T-helper 2 cell treated with Interferon-gamma antibody and Interleukin-4, amounts not matched to agents 100 ng/mL and 5 ng/mL, for 36 hours (primary cell): ENCODE measurements at places on chromosomes 4 and X. TPM values are rescaled to one million over a fixed set of nuclear protein-coding genes. Genes with fewer than 3 reads are reported as not detected.

ERAS gene
- not detected in 2 replicates for total RNA-seq

MFAP3L gene
- total RNA-seq: 0.18 and 0.48 TPM in 2 replicates

TRMT44 gene
- 22.7 and 22.8 TPM in 2 replicates for total RNA-seq

PDGFC gene
- not detected in 2 replicates for total RNA-seq

C4orf51 gene
- total RNA-seq: not detected in 2 replicates

MGARP gene
- 0.16 TPM in 1 of 2 replicates, not detected in the other for total RNA-seq

CORIN gene
- total RNA-seq: not detected in 2 replicates

APEX2 gene
- 28.2 and 34.9 TPM in 2 replicates for total RNA-seq

ZFP92 gene
- total RNA-seq: 1.3 and 1.5 TPM in 2 replicates

GAGE1 gene
- total RNA-seq: not detected in 2 replicates

DCLK2 gene
- total RNA-seq: 0.16 and 0.27 TPM in 2 replicates

TEX13D gene
- not detected in 2 replicates for total RNA-seq
